Parietal lobe (tissue), 2 donors: ENCODE measurements at places on chromosomes 12 and 14. TPM values are rescaled to one million over a fixed set of nuclear protein-coding genes. Genes with fewer than 3 reads are reported as not detected.

APOLD1 gene
- 19.4 TPM for total RNA-seq

DPF3 gene
- 13.1 TPM for total RNA-seq

IRAK3 gene
- 6.9 TPM for total RNA-seq

SOX5 gene
- total RNA-seq = 394 TPM

DERA gene
- total RNA-seq = 12.8 TPM

TAS2R13 gene
- total RNA-seq = 25.0 TPM

FAM186B gene
- not detected for total RNA-seq

AICDA gene
- not detected for total RNA-seq

RIPK3 gene
- not detected for total RNA-seq

RPAP3 gene
- total RNA-seq = 27.5 TPM

PMCH gene
- not detected for total RNA-seq

OTOGL gene
- 0.31 TPM for total RNA-seq

GTF2A1 gene
- total RNA-seq = 47.6 TPM

TEX52 gene
- total RNA-seq = not detected

P2RX2 gene
- not detected for total RNA-seq

TSHR gene
- total RNA-seq = 0.63 TPM

NR1H4 gene
- total RNA-seq = 0.31 TPM

TRIM9 gene
- total RNA-seq = 107 TPM

CDKN3 gene
- 7.5 TPM for total RNA-seq

TPH2 gene
- total RNA-seq = not detected

PRH2 gene
- 2.8 TPM for total RNA-seq

GYS2 gene
- not detected for total RNA-seq

ENDOU gene
- not detected for total RNA-seq

AKAP5 gene
- total RNA-seq = 19.1 TPM

ADAMTS20 gene
- 0.94 TPM for total RNA-seq

ZFYVE26 gene
- 56.0 TPM for total RNA-seq
